ENCODE measurements at places on chromosomes 11 and 22. TPM values are rescaled to one million over a fixed set of nuclear protein-coding genes. Genes with fewer than 3 reads are reported as not detected.

- H3K27me3 ChIP-seq, result no peaks in the 10 kb centered on the region
- H3K27ac ChIP-seq, result no peak overlapping the region
- no peaks in the 10 kb centered on the region for H3K36me3 ChIP-seq
- no peak overlapping the region for H3K4me3 ChIP-seq
- DNase-seq, result no peak
These were observed 921.3 kb downstream of the METTL15 start for GRCh38 chr11:29029452-29029851.

MYO18B gene
- polyA plus RNA-seq, result 0.24 TPM

OR10A2 gene
- polyA plus RNA-seq, result 0.04 TPM

DNA sequence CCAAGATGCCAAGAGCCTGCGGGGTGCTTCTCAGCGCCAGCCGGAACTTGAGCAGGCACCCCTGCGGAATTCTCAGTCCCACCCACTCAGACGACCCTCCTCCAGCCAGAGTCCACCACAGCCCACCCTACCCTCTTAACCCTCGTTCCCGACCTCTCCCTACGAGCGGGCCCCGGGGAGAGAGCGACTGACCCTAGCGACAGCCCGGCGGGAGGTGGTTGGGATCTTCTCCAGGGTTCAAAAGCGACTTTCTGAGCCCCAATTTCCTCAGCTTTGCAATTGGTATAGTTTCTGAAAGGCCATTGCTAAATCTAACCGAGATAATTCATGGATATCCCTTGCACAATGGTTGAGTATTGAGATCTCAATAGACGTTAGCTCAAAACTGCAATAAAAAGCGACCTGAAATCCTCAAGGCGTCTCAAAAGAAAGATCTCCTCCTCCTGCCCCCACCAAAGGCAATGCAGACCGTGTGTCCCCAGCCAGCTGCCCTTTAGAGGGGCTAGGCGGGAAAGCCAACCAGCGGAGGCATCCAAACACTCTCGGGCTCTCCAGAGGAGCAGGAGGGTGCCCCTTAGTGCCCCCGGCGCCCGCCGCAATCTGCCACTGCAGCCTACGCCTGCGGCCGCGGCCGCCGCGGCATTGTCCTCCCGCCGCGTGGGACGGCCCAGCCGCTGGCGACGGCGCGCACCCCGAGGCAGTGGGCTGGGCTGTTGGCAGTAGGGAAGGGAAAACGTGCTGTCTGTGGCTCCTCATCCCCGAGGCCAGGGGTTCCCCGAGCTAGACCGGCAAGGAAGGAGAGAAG, 1.5 kb upstream of the SLC6A5 start:
- H3K4me3 ChIP-seq, result no peak overlapping the region
- H3K27ac ChIP-seq, result no peak overlapping the region
- H3K4me1 ChIP-seq, result no peaks in the 10 kb centered on the region
- no peaks in the 10 kb centered on the region for H3K36me3 ChIP-seq

MCAM gene
- 50.4 TPM for polyA plus RNA-seq

DNA sequence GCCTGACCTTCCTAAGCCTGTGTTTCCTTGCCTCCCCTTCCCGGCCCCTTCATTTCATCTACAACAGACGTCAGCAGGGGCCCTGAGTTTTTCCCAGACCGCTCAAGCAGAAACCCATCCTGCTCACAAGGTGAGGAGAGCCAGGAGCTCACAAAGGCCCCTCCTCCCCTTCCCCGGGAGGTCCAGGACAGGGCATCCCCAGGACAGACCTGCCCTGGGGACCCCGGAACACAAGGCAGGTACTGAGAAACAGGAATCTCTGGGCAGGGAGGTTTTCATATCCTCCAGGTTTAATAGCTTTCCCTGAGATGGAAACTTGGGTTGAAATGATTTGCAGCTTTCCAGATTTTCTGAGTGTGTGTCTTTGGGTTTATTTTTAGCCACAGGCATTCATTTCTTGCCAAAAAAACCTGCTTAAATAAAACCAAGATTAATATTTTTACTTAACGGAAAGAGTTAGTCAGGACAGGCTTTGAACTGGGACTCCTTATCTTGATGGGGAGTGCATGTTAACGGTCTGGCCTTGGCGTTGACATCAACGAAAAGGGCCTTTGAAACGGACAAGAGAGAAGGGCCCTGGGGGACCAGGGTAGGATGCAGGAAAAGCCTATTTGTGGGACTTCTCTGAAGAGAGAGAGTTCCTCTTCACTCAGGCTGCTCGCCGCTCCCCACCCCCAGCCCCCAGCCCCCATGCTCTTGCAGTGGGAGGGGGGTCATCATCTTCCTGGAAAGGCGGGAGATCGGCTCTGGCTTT, 38.5 kb downstream of the TIMP3 start:
- H3K4me1 ChIP-seq, result peaks cover 7% of the 10 kb centered on the region
- no peak overlapping the region for H3K4me3 ChIP-seq
- no peak for DNase-seq

GRCh38 chr11:121435132-121435531, 17.0 kb upstream of the SORL1 start:
- H3K4me1 ChIP-seq, result peaks cover 18% of the 10 kb centered on the region
- peak overlapping the region; percentile 44 for H3K27ac ChIP-seq
- no peak for DNase-seq

POU2F3 gene
- 1.5 TPM for polyA plus RNA-seq

DNA sequence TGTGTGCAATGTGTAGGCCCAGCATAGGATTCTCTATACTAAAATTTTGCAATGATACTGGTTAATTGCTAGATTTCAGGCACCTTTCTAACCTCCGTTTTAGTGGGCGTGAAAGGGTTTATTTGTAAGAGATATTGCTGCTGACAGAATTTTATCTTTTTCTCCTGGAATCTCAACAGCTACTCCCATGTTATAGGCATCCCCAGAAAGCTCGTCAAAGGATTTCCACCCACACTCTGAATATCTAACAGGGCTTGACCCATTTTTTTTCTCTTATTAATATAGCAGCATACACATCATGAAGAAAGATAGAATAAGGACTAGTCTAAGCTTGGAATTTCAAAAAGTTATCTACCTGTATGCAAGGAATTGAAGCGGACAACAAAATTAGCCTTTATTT, 124.5 kb downstream of the METTL15 start:
- no peak for DNase-seq
- no peaks in the 10 kb centered on the region for H3K27me3 ChIP-seq
- H3K36me3 ChIP-seq, result peaks cover 2% of the 10 kb centered on the region
- no peak overlapping the region for H3K4me3 ChIP-seq
- no peaks in the 10 kb centered on the region for H3K4me1 ChIP-seq

DNA sequence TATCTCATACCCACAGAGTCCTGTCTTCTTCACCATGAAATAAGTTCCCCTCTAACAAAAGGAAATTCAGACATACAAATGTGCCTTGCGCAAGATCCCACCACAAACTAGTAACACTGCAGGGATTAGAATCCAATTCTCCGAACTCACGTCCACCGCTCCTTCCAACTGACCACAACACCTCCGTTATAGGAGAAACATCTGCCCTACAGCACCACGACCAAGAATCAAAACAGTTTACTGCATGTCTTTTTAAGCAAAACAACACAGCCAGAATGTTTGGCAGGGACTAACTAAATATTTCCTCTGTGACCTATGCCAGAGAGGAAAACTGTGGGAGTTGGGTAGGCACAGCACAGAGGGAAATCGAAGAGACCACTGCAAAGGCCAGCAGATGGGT, 72.7 kb upstream of the AKIP1 start:
- no peak overlapping the region for H3K4me3 ChIP-seq
- H3K4me1 ChIP-seq, result peaks cover 14% of the 10 kb centered on the region
- no peaks in the 10 kb centered on the region for H3K27me3 ChIP-seq
- H3K36me3 ChIP-seq, result no peaks in the 10 kb centered on the region
- peak overlapping the region; percentile 25 for H3K27ac ChIP-seq

DNA sequence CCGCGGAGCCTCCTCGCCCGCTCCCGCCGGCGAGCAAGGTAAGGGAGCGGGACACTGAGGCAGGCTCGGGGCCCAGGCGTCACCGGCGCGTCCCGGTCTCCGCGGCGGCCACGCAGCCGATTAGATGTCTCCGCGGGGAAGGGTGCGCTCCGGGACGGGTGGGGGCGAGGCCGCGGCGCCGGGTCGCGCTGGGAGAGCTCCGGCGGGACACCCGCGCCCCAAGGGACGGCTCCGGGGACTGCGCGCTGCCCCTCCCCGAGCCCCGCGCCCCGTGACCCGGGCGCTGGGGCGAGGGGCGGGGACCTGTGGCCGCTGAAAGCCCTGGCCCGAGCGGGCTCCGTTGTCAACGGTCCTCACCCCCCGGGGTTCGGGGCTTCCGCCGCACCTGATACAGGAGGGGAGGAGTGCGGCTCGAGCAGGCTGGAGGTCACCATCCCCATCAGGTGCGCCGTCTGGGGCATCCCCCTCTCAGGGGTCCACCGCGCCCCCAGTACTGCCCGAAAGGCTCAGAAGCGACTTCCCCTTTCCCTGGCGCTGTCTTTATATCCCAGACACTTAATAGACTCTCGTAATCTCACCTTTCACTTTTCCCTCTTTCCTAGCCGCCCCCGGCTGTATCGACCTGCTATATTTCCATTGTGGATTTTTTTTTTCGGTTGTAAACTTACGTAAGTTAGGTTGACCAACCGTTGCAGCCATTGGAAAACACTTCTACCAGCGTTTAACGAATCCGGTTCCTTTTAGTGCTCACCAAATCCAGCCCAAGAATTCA, 573 bp downstream of the PPFIA1 start:
- H3K4me3 ChIP-seq, result peak overlapping the region; percentile 73
- peak; percentile 68 for DNase-seq
- H3K27me3 ChIP-seq, result peaks cover 3% of the 10 kb centered on the region
- peak overlapping the region; percentile 60 for H3K27ac ChIP-seq

DNA sequence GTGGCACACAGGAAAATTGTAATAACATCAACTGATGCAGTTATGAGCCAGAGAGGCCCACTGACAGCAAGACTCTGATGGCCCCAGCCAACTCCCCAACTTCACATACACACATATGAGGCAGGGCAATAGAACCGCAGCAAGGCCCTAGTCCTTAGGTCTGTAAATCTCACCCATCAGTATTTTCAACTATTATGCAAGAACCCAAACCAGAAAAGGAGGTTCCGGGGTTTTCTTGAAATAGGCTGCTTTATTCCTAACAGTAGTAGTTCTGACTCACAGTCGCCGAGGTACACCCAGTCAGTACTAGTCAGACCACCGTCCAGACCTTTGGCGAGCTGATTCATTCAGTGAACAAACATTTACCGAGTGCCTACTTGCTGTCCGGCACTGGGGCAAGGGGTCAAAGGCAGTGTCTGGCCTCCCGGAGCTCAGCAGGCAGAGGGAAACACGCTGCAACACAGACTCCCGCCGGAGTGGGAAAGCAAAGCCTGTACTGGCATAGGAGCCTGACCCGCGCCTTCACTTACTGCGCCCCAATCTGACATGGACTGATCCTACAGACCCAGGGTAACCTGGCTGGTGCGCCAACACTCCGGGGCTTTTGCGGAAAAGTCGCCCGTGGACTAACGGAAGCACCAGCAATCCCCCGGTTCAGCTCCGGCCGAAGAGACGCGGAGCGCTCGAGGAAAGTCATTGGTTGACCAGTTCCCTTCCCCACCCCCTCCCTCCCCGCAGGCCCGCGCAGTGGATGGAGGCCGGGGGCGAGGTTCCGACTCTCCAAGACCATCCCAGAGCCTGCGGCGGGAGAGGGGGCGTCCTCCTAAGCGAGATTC, 1.3 kb downstream of the PLEKHA7 start:
- peaks cover 5% of the 10 kb centered on the region for H3K36me3 ChIP-seq
- H3K27ac ChIP-seq, result peak overlapping the region; percentile 79
- DNase-seq, result peak; percentile 33
- peaks cover 17% of the 10 kb centered on the region for H3K4me1 ChIP-seq
- H3K27me3 ChIP-seq, result peaks cover 14% of the 10 kb centered on the region

NCF4 gene
- 9.2 TPM for polyA plus RNA-seq

GRCh38 chr11:8011981-8012444, 24.9 kb downstream of the EIF3F start:
- no peak for DNase-seq
- no peak overlapping the region for H3K4me3 ChIP-seq

GRCh38 chr22:25111579-25112517, 87.8 kb upstream of the CRYBB3 start:
- H3K4me3 ChIP-seq, result peak overlapping the region; percentile 61
- H3K36me3 ChIP-seq, result peaks cover 9% of the 10 kb centered on the region
- no peaks in the 10 kb centered on the region for H3K27me3 ChIP-seq
- peak overlapping the region; percentile 67 for H3K27ac ChIP-seq
- peaks cover 11% of the 10 kb centered on the region for H3K4me1 ChIP-seq

DNA sequence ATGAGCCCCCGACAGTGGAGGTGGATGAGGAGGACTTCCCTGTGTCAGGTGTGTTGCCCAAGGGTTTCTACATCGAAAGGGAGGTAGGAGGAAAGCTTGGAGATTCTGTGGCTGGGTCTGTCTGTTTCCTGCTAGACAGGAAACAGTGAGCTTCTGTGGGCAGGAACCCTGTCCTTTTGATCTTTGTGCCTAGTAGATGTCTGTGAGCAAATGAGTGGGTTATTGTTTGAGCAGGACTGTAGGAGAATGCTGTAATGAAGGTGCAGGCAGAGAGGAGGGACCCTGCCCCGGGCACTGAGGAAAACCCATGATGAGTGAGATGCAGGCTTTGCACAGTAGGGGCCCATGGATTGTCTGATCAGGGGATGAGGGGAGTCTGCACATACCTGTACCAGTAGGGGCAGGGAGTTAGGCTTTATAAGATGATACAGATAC, 14.0 kb downstream of the USP35 start:
- peak; percentile 64 for DNase-seq
- no peak overlapping the region for H3K27ac ChIP-seq
- H3K4me1 ChIP-seq, result no peaks in the 10 kb centered on the region
- no peak overlapping the region for H3K4me3 ChIP-seq
- H3K27me3 ChIP-seq, result no peaks in the 10 kb centered on the region

ZC3H12C gene
- polyA plus RNA-seq, result 20.0 TPM

GRCh38 chr22:39596601-39597000, 26.0 kb downstream of the CACNA1I start:
- H3K4me1 ChIP-seq, result peaks cover 9% of the 10 kb centered on the region
- H3K27me3 ChIP-seq, result peaks cover 29% of the 10 kb centered on the region
- no peak overlapping the region for H3K27ac ChIP-seq
- no peaks in the 10 kb centered on the region for H3K36me3 ChIP-seq
- DNase-seq, result no peak
- no peak overlapping the region for H3K4me3 ChIP-seq

DNA sequence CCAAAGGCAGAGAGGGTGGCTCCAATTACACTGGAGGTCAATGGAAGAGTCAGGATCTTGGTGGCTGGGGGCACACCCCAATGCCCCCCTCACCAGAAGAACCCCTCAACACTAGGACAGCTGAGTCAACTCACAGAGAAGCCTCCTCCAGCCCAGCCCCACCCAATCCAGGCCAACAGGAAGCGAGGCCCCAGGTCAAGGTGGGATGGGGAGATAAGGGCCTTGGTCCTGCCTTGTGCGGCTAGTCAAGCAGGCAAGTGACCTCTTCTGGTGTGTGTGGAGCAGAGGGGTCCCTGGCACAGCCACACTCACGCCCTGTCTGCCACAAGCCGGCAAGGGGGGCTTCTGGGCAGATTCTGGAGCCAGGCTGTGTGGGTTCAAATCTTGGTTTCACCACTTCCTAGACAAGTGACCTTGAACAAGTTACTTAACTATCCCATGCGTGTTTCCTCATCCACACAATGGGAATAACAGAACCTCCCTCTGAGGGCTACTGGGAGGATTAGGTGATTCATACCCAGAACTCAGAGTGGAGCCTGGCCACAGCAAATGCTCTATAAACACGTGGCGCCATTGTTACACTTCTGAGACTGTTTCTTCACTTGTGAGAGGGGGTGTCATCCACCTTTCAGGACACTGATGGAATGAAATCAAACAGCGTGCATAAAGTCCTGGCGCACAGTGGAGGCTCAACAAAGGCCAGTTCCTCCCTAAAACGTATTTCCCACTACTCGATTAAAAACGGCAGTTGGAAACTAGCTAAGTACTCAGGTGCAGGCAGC, 3.2 kb downstream of the TTLL12 start:
- H3K27me3 ChIP-seq, result no peaks in the 10 kb centered on the region
- H3K36me3 ChIP-seq, result peaks cover 42% of the 10 kb centered on the region
- no peak for DNase-seq
- H3K4me3 ChIP-seq, result no peak overlapping the region
- peaks cover 14% of the 10 kb centered on the region for H3K4me1 ChIP-seq

All from large intestine (tissue), 12 donors.